ENCODE measurements at places on chromosomes 7 and 10.
A peak's percentile ranks its signal among the peaks of the same experiment; 100 is the strongest.

DNA sequence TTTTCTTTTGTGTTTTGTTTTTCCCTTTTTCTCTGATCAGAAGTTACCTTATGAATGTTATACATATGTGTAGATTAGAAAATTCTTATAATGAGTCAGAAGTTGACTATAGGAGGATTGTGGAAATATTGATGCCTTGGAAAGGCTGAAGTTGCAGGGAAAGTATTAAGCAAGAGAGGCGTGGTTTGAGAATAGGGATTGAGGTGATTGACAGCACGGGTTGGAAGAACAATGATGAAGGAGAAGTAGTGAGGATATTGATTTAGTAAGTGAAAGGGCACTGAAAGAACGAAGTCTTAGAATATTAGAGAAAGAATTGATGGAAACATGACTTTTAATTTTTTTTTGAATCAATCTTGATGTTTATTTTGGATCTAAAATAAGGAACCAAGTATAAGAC lies 176.0 kb downstream of the EXOC4 start:
- no peak for DNase-seq

GRCh38 chr10:133060466-133060865 lies 27.3 kb upstream of the ADGRA1 start:
- no peak for DNase-seq

GRCh38 chr7:84002348-84002747 lies 192.2 kb downstream of the SEMA3A start:
- no peak for DNase-seq

GRCh38 chr7:151104411-151105235 lies 18.3 kb downstream of the AGAP3 start:
- DNase-seq, result peak; percentile 50

DNA sequence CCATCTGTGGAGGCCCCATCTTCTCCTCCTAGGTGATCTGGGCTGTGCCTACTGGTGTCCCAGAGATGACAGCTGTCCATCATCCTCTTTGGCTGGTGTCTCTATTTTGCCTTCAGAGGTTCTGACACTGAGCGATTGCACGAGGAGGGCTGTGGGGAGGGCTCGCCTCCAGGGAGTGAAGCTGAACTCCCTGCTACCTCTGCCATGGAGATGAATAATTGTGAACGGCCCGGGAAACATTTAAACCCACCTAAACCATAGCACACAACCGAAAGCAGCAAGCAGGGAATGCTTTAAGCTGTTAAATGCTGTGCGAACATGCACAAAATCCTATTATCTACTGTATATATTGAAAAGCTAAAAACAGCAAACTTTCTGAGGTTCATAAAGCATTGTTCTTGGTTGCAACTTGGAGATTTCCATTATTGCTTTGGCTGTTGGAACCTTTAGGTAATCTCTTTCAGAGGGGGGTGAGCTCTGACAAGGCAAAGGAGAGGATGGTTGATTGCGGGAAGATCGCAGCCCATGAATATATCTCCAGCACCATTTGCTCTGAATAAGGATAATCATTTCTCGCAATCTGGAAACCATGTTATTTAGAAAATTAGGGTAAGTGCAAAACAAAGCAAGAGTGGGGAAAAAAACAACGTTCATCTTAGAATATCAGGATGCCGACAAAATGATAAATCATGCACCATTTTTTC lies 507.6 kb downstream of the GALNT17 start:
- DNase-seq, result no peak

GRCh38 chr7:5580714-5581395 lies 157.2 kb upstream of the TNRC18 start:
- DNase-seq, result peak; percentile 49

DNA sequence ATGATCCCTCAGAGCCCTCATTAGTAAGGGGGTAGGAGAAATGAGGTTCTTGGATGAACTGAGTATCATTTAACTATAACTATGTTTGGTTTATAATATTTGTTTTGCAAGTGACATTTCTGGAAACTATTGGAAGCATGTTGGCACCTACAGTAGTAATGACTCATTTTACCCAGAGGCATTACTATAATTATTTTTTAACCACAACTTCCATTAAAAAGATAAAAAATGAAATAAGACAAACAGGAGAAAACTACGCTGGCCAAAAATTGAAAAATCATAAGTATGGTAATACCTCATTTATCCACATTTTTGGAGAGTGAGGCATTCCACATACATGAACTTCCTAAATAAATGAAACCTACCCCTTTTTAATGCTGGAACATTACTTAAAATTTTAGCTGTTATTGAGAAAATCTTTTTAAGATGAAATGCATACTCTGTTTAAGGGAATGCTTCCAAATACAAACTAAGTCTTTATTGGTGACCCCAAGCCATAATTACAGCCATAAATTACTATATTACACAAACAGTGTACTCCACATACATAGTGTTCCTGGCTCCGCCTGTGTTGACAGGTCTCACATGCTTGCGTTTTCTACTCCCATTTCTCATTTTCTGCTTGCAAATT lies 84.6 kb upstream of the CAPZA2 start:
- DNase-seq, result no peak

DNA sequence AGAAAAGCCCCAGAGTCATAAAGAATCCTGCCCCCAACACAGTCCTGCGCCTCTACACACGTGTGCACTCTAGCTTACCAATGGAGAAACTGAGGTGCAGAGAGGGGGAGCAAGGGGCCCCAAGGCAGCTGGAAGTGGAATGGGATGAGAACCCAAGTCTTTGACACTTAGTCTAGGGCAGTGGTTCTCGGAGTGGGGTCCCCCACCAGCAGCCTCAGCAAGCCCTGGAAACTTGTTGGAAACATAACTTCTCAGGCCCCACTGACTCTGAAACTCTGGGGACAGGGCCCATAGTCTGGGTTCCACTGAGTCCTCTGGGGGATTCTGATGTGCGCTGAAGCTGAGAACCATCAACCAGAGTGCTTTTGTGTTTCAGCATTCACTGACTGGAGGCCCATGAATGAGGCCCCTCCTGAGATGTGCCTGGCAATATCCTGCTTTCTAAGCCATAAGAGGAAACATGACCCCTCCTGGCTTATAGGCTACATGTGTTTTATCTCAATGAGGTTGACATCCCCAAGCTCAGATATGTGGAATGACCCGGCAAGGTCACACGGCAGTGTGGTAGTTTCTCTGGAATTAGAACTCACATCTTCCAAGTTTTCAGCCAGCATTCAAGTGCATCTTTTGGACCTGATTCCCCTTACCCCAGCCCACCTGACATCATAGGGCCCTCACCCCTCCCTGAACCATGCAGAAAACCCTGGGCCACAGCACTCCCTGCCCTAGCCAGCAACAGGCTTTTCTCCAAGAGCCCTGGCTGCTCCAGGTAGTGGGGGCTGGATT lies 147.3 kb upstream of the PCBD1 start:
- DNase-seq, result no peak

DNA sequence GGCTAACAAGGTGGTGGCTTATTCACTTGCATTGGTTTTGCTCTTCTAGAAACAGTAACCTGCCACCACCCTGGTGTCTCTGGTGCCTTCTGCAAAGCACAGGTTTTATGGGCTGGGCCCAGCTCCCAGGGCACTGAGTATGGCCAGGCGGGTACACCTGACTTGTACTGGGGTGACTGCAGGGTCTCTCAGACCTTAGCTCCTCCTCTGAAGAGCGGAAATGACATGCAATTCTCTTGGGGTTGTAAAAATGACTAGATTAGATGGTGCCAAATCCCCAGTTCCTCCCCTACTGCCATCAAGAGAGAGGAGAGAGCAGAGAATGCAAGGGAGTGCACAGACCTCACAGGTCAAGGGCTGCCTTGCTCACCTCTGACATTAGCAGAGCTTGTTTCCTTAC lies 14.7 kb downstream of the ESYT2 start:
- no peak for DNase-seq

- DNase-seq, result no peak
Observed at GRCh38 chr7:71424166-71425035, 292.5 kb downstream of the GALNT17 start.

- no peak for DNase-seq
Observed at GRCh38 chr10:27482984-27483956, 20.8 kb upstream of the RAB18 start.

DNA sequence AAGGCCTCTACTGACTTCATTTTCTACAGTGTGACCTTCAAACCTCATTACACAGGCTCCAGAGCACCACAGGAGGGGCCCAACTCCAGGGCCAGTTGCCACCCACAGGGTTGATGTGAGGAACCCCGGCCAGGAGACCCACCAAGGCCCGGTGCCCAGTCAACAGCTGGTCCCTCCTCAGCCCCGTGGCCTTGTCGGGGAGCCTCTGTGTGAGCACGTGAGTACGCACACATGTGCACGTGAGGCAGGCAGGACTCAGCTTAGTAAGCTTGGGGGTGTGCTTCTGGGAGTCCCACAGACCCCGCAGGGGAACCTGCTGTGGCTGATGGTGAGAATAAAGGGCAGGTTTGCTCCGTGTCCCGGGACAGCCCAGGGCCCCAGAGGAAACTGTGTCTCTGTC lies 104.5 kb downstream of the VIPR2 start:
- DNase-seq, result no peak

DNA sequence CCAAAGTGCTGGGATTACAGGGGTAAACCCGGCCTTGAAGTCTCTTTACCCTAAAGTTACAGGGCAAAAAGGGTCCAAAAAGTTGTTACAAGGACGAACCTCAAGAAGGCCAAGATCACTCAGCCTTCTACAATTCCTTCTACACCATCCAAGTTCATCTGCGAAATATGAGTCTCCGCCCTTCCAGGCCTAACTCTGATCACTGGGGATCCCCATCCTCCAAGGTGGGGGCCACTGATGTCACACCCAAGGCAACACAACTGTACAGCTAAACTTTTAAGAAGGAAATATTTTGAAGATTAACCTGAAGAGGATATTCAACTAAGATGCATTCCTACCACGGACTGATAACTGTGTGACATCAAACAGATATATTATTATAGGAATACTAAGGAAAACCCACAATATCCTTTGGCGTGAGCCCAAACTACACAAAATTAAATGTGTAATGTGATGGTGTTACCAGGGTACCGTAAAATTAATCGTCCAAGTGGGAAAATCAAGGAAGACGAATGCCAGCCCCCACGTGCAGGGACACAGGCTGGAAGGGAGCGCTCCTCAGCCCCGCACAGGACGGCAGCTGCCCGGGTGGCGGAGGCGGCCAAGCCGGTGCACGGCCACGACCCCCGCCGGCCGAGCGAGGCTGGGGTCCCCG lies 1.0 kb downstream of the PAXIP1 start:
- DNase-seq, result no peak

GRCh38 chr10:76675561-76675950 lies 962.1 kb downstream of the KCNMA1 start:
- DNase-seq, result no peak

DNA sequence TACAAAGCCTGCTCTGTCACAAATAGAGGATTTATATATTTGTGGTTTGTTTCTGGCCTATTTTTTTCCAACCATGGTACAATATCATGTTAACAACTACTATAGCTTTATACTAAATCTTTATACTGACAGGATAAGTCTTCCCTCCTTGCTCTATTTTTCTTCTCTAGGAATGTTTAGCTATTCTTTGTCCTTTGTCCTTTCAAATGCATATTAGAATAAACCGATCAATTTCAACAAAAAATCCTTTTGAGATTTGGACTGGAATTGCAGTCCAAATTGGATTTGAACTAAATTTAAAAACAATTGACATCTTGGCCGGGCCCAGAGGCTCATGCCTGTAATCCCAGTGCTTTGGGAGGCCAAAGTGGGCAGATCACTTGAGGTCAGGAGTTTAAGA lies 39.2 kb upstream of the CTTNBP2 start:
- DNase-seq, result no peak

- peak; percentile 3 for DNase-seq
Observed at GRCh38 chr10:5546891-5547680, 22.3 kb downstream of the CALML3 start.

- DNase-seq, result peak; percentile 52
Observed at GRCh38 chr10:71260622-71261325, 48.4 kb downstream of the UNC5B start.

DNA sequence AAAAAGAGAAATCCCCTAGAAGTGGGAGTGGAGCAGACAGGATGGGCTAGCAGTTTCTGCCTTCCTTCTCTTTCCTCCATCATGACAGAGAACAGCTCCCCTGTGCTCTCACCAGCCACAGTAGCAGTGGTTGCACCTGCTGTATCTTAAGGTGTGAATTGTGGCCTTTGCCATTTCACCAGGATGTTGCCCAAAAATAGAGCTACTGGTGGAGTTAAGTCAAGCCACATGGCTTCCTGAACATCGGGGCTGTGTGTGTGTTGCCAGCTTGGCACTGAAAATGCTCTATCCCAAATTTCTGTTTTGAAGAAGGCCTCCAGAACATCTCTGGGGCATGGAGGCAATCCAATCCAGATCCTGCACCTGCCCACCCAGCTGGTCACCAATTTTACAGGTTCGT lies 348.7 kb downstream of the EXOC4 start:
- no peak for DNase-seq

- DNase-seq, result no peak
Observed at GRCh38 chr10:77377034-77377433, 260.6 kb downstream of the KCNMA1 start.

DNA sequence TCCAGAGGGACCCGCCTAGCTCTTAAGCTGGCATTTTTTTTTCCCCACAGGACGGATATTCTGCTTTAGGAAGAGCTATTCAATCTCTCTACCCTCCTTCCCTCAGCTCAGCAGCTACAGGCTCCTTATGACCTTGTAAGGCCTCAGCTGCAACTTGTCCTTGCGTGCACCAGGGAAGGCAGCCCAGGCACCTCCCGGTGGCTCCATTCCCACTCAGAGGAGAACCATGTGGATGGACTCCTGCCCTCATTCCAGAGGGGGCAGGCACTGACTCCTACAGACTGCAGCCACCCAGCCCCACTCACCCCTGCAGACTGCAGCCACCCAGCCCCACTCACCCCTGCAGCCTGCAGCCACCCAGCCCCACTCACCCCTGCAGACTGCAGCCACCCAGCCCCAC lies 73.7 kb downstream of the ITIH5 start:
- no peak for DNase-seq

DNA sequence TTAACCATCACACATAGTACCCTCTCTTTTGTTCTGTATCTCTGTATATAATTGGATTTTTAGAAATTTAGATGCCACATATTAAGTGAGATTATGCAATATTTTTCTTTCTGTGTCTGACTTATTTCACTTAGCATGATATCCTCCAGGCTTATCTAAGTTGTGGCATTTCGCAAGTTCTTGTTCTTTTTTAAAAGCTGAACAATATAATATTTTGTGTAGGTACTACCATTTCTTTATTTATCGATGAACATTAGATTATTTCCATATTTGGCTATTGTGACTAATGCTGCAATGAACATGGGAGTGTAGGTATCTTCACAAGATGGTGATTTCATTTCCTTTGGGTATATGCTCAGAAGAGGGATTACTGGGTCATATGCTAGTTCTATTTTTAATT lies 295.0 kb downstream of the SUGCT start:
- DNase-seq, result no peak

Data from WTC11 (cell line).